ENCODE measurements at places on chromosomes 7 and 10.

DNA sequence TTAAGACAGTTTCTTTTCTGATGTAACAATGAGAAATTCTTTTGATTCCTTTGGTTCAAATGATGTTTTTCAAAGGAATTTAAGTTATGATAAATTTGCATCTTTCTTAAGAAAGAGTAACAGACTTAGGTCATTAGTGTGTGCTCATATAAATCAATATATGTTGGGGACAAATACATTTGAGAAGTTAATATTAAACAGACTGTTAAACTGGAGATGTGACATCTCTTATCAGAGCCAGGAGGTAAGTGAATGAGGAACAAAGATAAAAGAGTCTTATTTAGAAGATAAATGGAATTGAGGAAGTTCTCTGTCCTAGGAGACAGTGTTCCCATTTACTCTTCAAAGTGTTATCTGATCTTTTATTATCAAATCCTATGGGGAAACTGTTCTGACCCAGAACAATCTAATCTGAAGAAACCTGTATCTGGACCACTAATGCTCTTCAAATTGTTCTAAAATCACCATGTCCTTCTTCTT is 104.8 kb upstream of the LAMB4 start:
- no peak for DNase-seq

DNA sequence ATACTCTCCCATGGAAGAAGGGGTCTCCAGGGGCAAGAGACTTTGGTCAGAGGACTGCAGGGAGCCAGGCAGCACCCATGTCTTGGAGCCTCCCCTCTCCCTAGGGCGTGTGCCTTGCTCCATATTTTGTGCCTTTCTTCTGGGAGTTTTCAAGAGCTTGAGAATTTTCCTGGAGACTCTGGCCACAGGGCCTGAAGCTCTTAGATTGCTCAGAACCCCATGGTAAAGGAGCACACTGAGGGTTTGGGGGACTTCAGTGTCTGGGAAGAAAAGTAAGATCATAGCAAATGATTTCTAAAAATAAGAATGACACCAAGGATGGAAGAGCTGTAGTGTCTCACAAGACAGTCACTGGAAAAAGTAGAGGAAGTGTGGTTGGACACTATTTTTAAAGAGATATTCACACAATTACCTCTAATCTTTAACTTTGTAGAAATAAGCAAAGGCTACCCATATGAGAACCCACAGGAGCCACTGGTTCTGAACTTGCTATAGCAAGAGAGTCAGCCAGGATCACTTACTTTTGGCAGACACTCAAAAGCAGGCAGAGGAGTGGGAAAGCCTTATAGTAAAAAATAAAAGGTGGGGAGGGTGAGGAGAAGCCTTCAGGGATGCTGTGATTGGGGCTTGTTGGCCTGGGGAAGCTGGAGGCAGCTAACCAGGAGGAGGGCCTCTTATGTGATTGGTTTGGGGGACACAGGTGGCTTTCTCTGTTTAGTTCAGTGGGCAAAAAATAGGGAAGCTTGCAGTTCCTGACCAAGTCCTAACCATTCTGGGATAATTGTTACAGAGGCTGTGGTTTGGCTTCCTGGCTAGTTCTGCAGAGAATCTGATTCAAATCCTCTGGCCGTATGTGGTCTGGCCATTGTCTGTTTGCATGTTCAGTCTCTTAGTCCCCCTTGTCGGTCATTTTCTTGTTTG is 5.1 kb upstream of the CSGALNACT2 start:
- DNase-seq: no peak

- no peak for DNase-seq
These were observed 9.6 kb upstream of the MRPS24 start for GRCh38 chr7:43878867-43879266.

- DNase-seq: no peak
These were observed 41.3 kb upstream of the ANK3 start for GRCh38 chr10:60430836-60431597.

- DNase-seq: no peak
These were observed 78.0 kb upstream of the CTTNBP2 start for GRCh38 chr7:117951285-117951684.

GRCh38 chr7:121449735-121450240 is 53.7 kb upstream of the FAM3C start:
- no peak for DNase-seq

DNA sequence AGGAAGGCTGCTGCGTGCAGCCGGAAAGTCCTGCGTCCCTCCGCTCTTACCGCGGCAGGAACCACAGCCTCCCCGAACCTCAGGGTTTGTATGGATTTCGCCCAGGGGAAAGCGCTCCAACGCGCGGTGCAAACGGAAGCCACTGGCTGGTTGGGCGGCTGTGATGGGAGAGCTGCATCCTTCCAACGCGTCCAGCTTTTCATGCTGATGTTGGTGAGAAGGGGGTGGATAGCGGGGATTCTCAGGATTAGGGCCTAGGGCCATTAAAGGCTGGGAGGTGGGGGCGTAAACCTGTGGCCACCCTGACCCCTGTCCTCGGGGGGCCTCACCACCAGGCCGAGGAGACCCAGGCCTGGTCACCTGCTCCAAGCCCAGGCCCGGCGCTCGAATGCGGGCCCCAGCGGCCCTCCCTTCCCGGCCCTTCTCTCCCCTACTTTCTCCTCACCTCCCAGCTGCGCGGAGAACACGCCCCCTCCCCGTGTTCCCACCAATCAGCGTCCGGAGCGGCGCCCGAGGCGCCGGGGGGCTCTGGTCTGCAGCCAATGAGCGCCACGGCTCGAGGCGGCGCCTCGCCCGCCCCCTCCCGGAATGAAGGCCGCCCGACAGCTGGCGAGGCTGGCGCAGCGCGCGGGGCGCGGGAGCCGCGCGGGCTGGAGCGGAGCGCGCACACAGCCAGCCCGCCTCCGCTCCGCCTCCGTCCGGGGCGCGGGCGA is 458 bp upstream of the NANOS1 start:
- peak; percentile 59 for DNase-seq

GRCh38 chr7:72805526-72806494 is 22.2 kb downstream of the TYW1B start:
- DNase-seq: no peak

GRCh38 chr10:132546567-132547420 is 9.2 kb downstream of the INPP5A start:
- DNase-seq: no peak

DNA sequence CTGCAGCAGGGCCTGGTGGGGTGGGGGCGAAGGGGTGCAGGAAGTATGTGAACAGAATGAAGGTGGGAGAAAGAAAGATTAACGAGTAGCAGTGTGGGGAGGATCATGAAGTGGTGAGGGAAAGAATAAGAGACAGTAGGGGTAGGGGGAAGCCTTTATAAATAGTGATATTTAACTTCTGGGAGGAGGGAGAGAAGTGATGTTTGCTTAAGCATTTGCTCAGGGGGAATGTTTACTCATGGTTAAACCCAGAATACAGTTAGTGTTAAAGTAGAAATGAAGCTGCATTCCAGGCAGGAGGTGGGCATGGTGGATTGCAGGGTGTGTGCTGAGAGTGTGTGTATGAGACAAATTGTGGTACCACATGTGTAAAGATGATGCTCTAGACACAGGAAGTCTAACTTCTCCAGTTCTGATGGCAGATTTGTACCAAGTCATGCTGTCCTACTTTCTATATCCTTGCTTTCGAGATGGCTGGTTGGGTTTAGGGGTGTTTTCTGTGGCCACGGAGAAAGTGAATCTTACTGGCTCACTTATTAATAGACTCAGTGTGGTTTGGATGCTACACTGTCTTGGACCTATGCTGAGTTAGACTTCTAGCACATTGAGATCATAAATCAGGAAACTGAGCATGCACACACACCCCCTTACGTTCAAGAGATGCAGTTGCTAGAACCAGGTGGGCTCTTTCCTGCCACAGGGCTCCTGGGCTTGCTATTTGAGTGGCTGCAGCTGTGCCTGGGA is 10.6 kb upstream of the DNMBP start:
- no peak for DNase-seq

- DNase-seq: no peak
These were observed 26.4 kb downstream of the ARL4A start for GRCh38 chr7:12713625-12714378.

DNA sequence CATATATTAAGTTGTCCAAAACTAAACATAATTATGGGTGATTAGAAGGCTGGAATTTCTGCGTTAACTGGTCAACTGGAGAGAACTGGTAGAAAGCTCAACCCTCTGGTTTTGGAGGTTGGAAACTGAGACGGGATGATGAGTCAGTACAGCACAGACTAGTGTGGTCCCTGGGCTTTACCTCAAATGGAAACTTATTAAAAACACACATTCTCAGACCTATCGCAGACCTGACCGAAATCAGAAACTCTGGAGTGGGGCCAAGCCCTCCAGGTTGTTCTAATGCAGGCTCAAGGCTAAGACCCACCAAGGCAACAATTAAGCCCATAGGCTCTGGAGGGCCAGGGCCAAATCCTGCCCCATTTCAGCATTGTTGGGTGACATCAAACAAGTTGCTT is 136.9 kb downstream of the KCNMA1 start:
- DNase-seq: no peak

- no peak for DNase-seq
These were observed 99.3 kb downstream of the KAT6B start for GRCh38 chr10:74925708-74926107.

DNA sequence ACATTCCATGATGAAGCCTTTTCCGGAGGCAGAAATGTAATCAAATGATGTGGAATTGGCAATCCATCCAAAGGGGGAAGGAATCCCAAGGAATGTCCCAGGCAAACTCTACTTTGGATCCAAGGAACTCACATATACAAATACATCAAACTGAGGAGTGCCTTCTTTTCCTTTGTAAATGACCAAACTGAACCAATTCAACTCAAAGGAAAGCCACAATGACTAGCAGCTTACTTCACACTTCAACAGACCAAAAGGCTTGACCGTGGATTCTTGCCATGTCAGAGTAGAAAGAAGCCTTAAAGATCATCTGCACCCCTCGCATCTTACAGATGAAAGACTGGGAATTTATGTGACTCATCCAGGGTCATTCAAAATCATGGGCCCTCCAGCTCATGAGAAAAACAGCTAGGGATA is 79.7 kb upstream of the MACROH2A2 start:
- no peak for DNase-seq

DNA sequence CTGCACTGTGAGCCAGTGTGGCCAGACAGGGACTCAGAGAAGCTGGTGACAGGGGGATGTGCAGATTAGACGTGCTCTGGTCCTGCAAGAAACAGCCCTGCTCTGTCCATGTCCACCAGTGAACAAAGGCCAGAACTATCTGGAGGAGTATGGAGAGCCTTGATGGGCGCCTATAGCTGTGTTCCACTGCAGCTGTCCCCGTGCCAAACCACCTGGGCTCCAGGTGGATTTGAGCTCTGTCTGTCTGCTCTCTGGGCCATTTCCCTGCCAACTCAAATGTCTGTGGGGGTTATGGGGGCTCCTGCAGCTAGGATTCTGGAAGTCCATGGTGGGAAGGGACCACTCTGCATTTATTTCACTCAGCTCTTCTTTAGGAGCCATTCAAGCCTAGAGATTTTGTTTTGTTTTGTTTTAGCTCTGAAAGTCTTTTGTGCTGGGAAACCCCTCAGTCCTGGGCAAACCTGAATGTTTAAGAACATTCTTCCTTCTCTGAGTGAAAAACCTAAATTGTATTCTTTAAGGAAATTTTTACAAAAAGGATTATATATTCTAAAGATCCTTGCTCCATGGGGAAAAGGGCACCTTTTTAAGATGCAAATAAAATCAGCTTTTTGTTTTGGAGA is 1039.5 kb upstream of the SORCS1 start:
- no peak for DNase-seq

- DNase-seq: no peak
These were observed 113.8 kb upstream of the EEPD1 start for GRCh38 chr7:36039243-36039642.
